Tibial nerve (tissue), 4 donors: ENCODE measurements at places on chromosomes 3 and 15. TPM values are rescaled to one million over a fixed set of nuclear protein-coding genes. Genes with fewer than 3 reads are reported as not detected.

SAMD7 gene
- total RNA-seq: not detected

QRICH1 gene
- 85.8 TPM for total RNA-seq

ISL2 gene
- total RNA-seq: not detected

MESP1 gene
- 10.5 TPM for total RNA-seq

LRRC2 gene
- 0.60 TPM for total RNA-seq

FAM43A gene
- 27.1 TPM for total RNA-seq

POPDC2 gene
- total RNA-seq: 3.3 TPM

KLHL40 gene
- not detected for total RNA-seq

HIGD2B gene
- not detected for total RNA-seq

ATP6V1A gene
- total RNA-seq: 34.7 TPM

CIDEC gene
- total RNA-seq: 72.4 TPM

PPARG gene
- 29.1 TPM for total RNA-seq

C2CD4B gene
- 3.5 TPM for total RNA-seq

CD96 gene
- under 0.01 TPM for total RNA-seq

C3orf85 gene
- total RNA-seq: not detected

LRRC31 gene
- total RNA-seq: not detected

ALS2CL gene
- 20.1 TPM for total RNA-seq

FGF12 gene
- total RNA-seq: 0.59 TPM

SLC6A20 gene
- 23.2 TPM for total RNA-seq

LAMB2 gene
- 636 TPM for total RNA-seq

AADACL2 gene
- total RNA-seq: not detected

ATP2B2 gene
- 2.0 TPM for total RNA-seq

FOXP1 gene
- total RNA-seq: 92.9 TPM

STXBP5L gene
- 0.44 TPM for total RNA-seq

EIF5A2 gene
- total RNA-seq: 9.4 TPM
